HCT116 (cell line): ENCODE measurements at places on chromosomes 13 and 19. TPM values are rescaled to one million over a fixed set of nuclear protein-coding genes. Genes with fewer than 3 reads are reported as not detected.

Gene PDX1
- 1.7 TPM for total RNA-seq

Gene TEX101
- total RNA-seq: not detected

Gene KLK13
- 3.2 TPM for total RNA-seq

Gene ADAMTSL5
- total RNA-seq: 24.0 TPM

Gene CEACAM7
- not detected for total RNA-seq

Gene S1PR4
- total RNA-seq: 0.71 TPM

Gene CYP2F1
- not detected for total RNA-seq
